Thymus (tissue), 14 donors: ENCODE measurements at places on chromosomes 3 and 15.
A peak's percentile ranks its signal among the peaks of the same experiment; 100 is the strongest.

- DNase-seq: no peak
Measured at GRCh38 chr15:62444104-62445022, 279.3 kb upstream of the C2CD4B start.

DNA sequence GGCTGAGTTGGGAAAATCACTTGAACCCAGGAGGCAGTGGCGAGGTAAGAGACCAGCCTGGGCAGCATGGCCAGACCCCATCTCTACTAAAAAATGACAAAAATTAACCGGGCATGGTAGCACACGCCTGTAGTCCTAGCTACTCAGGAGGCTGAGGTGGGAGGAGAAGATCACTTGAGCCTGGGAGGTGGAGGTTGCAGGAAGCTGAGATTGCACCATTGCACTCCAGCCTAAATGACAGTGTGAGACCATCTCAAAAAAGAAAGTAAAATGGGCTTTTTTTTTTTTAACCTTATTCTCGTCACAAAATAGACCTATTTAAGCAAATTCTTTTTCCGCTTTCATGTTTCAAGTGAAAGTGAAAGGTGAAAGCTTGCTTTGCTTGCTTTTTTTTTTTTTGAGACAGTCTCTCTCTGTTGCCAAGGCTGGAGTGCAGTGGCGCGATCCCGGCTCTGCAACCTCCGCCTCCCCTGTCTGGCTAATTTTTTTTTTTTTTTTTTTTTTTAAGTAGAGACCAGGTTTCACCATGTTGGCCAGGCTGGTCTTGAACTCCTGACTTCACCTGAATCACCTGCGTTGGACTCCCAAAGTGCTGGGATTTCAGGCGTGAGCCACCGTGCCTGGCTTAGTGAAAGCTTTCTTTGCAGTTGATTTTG, 3.6 kb downstream of the PDIA3 start:
- no peak for DNase-seq

- no peak for DNase-seq
Measured at GRCh38 chr15:74794248-74794969, 12.5 kb downstream of the CSK start.

DNA sequence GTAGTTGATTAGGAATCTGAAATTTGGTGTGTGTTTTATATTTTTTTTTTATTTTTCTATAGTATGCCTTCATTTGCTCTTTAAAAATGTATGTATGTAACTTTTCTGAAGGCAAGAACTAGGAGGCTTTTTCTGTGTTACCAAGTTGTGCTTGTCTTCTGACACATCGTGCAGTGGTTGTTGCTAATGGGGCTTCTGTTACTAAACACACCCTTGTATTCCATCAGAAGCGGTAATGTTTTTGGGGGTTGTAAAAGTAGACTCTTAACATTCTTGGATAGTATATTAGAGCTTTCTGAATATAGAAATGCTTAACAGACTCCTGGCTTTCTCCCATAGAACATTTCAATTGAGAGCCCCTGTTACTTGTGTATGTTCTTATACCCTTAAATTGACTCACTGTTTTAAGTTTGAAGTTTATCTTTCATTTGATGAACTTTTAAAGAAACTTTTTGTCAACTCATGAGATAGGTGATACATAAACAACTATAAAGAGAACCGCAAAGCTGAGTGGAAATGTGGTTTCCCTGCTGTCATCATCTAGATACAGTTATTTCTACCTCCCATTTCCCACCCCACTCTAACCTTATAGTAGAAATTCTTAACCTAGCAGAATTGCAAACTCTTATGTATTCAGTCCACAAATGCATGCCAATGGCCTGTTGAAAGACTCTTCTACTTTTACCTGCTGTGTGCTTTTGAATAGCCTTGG, 2.5 kb downstream of the TIPARP start:
- DNase-seq: peak; percentile 43

DNA sequence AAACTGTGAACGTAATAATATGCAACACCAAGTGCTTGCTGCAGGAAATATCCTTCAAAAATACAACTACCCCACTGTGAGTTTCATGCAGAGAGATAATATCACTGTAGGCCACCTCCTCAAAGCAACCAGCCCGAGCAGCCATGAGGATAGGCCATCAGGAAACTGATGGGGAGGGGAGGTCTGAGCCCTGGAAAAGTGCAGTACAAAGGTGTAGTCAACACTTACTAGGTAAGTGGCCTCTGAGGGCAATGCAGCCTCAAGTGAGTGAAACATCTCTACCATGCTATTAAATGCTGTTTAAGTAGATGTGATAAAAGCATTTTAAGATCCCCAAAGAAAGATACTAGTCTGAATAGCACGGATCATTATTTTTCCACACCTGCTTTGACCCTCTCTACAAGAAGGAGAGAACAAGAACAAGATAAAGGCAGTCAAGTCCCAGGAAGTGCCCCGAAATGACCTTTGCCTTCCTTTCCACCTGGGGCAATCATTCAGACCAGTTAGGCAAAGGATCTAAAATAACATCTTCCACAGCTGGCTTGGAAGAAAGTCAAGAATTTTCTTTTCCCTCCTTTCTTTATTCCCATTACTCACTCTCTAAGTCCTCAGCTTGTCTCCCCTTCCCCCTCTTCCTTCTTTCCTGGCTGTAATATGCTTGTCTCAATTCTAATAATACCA, 62.8 kb downstream of the FMN1 start:
- DNase-seq: no peak

- no peak for DNase-seq
Measured at GRCh38 chr15:64447536-64448315, 12.7 kb upstream of the ZNF609 start.

GRCh38 chr3:171850320-171850959, 7.3 kb downstream of the TMEM212 start:
- DNase-seq: no peak

DNA sequence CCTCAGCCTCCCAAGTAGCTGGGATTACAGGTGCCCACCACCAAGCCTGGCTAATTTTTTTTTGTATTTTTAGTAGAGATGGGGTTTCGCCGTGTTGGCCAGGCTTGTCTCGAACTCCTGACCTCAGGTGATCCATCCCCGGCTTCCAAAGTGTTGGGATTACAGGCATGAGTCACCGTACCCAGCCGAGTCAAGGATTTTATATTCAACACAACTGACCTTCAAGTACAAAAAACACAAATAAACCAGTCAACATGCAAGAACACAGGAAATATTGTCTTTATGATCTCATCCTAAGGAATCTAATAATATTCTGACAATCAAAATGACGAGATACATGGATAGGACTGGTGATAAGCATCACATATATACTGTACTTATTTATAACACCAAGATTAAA, 37.9 kb downstream of the TJP1 start:
- no peak for DNase-seq

DNA sequence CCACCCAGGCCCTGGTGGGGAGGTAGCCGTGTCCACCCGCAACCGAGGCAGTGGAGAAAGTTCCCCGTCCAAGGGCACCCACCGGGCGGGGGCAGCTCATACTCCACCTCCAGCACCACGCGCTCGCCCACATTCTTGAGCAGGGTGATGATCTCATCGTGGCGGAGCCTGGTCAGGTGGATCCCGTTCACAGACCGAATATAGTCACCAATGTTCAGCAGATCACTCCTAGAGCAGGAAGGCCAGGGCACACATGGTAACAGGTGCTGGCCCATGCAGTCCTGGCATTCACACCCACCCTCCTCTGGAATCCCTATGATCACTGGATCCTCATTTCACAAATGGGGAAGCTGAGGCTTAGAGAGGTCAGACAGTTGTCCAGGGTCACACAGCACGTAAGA, 15.8 kb downstream of the GRIP2 start:
- no peak for DNase-seq

DNA sequence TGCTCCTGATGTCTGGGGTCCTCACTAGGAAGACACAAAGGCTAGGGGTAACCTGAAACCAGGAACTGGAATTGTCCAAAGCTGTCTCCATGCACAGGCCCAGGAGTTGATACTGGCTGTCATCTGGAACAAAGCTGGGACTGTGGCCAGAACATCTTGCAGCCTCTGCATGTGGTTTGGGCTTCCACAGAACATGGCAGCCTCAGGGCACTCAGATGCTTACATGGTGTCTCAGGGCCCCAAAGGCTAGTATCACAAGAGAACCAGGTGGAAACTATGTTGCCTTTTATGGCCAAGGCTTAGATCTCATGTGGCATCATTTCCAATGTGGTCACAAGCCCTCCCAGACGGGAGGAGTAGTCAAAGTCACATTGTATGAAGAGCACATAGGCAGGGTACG, 335.2 kb upstream of the TRIM42 start:
- DNase-seq: no peak

- no peak for DNase-seq
Measured at GRCh38 chr15:73232776-73233175, 136.0 kb downstream of the HCN4 start.

- DNase-seq: no peak
Measured at GRCh38 chr3:126508564-126508964, 9.0 kb downstream of the UROC1 start.

GRCh38 chr3:49711489-49711888, 8.0 kb downstream of the AMIGO3 start:
- no peak for DNase-seq

DNA sequence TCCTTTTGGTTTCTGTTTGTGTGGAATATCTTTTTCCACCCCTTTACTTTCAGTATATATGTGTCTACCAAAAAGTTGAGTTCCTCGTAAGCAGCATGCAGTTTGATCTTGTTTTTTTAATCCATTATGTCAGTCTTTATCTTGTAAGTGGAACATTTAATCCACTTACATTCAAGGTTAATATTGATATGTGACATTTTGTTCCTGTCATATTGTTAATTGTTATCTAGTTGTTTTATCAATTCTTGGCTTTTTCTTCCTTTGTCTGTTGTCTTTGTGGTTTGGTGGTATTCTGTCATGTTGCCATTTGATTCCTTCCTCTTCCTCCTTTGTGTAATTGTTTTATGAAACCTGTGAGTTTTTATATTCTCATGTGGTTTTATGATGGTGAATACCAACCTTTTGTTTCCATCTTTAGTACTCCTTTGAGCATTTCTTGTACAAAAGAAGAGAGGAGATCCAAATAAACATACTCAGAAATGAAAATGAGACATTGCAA, 43.4 kb upstream of the XCR1 start:
- DNase-seq: no peak

DNA sequence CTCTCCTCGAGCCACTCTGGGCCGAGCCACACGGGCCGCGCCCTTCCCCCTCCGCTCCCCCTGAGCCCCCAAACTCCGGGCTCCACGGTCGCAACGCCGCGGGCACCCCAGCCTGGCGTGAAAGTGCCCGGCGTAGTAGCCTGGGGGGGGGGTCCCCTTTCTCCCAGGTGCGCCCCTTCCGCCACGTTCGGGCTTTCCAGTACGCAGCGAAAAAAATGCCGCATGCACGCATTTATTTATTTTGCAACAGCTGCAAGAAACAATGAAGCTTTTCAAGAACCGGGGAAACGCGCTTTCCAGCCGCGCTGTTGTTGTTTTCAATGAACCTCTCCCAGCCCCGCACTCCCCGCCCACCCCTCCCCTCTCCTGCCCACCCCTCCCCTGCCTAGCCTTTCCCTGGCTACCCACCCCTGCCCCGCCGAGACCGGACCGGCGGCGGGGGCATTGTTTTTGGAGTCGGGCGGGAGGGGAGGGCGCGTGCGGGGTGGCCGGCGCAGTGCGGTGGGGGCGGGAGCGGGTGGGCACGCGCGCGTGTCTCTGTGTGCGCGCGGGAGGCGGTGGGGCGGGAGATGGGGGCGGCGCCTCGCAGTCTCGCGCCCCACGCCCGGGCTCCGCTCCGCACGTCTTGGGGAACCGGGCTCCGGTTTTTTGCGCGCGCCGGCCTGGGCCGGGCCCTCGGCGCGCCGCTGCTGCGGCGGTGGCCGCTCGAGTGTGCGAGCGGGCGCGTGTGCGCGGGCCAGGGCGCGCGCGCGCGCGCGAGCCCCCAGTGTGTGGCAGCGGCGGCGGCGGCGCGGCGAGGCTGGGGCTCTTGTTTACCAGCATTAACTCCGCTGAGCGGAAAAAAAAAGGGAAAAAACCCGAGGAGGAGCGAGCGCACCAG, at the start of gene IGF1R:
Gene IGF1R, plus strand, starts transcription at position 766 of the 880 bp plus-strand sequence. CDS start 1,043 bp downstream, outside the sequence.
- DNase-seq: no peak

DNA sequence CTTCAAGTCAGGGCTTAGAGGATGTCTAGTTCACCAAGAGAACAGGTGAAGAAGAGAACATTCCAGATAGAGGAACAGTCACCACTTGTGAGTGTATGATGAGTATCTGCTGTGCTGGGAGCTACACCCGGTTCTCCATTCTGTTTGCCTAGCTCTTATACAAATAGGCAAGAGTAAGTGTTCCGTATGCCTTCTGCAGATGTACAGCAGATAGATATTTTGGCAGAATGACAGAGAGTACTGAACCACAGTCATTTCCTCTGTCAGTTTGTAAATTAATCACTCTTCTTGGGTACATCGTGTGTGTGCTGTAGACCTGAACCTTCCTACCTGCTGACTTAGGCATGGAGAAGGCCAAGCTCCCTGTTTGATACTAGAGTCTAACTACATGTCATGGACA, 108.3 kb upstream of the CTDSPL start:
- DNase-seq: no peak

GRCh38 chr15:51089699-51090453, 4.8 kb downstream of the TNFAIP8L3 start:
- no peak for DNase-seq

DNA sequence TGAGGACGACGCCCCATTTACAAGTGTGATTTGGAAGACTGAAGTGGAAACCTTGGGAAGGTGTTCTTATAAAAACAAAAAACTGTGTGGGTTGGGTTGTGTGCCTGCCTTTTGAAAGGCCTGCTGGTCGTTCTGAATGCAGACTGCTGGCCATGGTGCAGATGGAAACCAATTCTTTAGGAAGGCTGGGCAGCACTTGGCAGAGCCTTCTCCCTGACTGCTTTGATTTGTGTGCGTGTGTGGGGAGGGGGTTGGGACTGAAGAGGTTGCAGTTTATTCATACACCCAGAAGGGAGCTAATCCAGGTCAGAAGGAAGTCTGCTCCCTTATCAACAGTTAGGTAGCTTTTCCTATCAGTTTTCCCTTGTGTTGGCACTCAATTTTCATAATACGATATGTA, 288.7 kb downstream of the SOX2 start:
- no peak for DNase-seq

DNA sequence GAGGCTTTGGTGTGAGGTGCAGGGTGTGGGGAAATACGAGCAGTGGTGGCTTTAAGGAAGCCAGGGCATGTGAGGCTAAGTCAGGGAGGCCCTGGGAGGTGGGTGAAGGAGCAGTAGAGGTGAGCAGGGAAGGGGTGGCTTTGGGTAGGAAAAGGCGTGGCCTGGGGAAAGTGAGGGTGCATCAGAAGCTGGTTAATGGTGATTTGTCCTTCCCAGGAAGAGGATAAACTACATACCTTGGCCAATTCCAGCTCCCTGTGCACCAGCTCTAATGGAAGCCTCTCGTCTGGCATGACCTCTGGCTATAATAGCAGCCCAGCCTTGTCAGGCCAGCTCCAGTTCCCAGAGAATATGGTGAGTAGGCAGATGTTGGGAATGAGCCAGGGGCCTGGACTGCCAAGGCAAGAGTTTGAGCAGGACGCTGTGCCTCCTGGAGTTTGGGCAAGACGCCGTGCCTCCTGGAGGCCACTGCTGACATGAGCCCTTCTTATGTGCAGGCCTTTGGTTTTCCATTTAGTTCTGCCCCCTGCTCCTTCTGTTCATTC, 41.3 kb downstream of the CDAN1 start:
- DNase-seq: no peak

- DNase-seq: no peak
Measured at GRCh38 chr3:194269610-194270145, 81.5 kb downstream of the CPN2 start.
